Esophagus mucosa (tissue), 1 donor: ENCODE measurements at places on chromosomes 2 and 18. TPM values are rescaled to one million over a fixed set of nuclear protein-coding genes. Genes with fewer than 3 reads are reported as not detected.

The SIGLEC15 gene
- not detected for total RNA-seq

The CDCA7 gene
- 14.5 TPM for total RNA-seq

The LRRTM1 gene
- not detected for total RNA-seq

The CDKL4 gene
- 0.28 TPM for total RNA-seq

The ATG9A gene
- total RNA-seq, result 29.9 TPM

The TANK gene
- 37.0 TPM for total RNA-seq

The CAPN13 gene
- 1.4 TPM for total RNA-seq

The RRM2 gene
- total RNA-seq, result 66.4 TPM

The GLB1L gene
- 2.4 TPM for total RNA-seq

The EIF5B gene
- 24.7 TPM for total RNA-seq

The C1QL2 gene
- not detected for total RNA-seq

The MROH2A gene
- 0.52 TPM for total RNA-seq

The NYAP2 gene
- 0.32 TPM for total RNA-seq

The MTCL1 gene
- 9.9 TPM for total RNA-seq

The WDCP gene
- 3.3 TPM for total RNA-seq

The ITGB6 gene
- total RNA-seq, result 24.2 TPM

The CIDEA gene
- total RNA-seq, result 0.80 TPM

The PARD6G gene
- total RNA-seq, result 33.8 TPM

The DAW1 gene
- not detected for total RNA-seq

- no peak for ATAC-seq
These were observed 28.8 kb downstream of the SNORC start for GRCh38 chr2:232898592-232899543.

GRCh38 chr2:231780123-231780908, 766 bp downstream of the PDE6D start:
- ATAC-seq, result peak; percentile 14

- no peak for ATAC-seq
These were observed 1.5 kb upstream of the OSGEPL1 start for GRCh38 chr2:189763908-189764661.

DNA sequence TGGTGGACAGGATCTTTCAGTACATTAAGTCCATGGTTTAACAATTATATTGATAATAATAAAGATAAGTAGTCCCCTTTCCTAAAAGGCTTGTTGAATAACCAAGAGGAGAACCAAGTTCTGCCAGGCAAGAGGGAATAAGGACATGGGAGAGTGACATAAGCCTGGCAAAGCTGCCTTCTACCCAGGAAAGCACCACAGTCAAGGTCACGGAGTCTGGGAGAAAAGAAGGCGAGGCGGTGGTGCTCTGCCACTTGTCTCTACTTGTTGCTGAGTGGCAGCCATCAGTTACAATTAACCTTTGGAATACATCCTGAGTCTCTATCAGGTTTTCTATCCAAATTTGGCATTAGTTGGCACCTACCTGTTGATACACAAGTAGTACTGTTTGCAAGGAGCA, 101.7 kb upstream of the GATA6 start:
- ATAC-seq, result no peak

DNA sequence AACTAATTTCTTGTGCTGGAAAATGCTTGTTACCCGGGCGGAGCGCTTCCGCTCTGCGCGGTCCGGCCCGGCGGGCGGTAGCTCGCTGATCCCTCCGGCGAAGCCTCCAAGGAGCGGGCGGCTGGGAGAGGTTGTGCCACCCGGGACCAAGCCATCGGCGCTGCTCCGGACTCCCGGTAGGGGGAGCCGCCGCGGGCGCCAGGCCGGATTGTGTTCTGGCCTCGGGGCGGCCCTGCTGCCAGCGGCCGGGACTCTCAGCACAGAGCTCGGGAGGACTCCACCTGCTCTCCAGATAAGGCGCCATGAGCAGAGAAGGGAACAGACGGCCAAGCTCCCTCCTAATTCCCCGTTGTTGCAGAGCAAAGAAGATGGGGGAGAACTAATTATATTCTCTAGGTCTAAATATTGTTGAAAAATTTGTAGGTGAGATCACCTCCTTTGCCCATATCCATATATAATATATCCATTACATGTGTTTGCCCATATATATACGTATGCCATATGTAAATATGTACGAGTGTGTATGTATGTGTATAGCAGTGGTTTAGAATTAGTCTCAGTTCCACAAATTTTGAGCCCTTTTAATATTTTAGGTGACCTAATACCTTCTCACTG, 13.8 kb upstream of the SATB2 start:
- ATAC-seq, result peak; percentile 47

DNA sequence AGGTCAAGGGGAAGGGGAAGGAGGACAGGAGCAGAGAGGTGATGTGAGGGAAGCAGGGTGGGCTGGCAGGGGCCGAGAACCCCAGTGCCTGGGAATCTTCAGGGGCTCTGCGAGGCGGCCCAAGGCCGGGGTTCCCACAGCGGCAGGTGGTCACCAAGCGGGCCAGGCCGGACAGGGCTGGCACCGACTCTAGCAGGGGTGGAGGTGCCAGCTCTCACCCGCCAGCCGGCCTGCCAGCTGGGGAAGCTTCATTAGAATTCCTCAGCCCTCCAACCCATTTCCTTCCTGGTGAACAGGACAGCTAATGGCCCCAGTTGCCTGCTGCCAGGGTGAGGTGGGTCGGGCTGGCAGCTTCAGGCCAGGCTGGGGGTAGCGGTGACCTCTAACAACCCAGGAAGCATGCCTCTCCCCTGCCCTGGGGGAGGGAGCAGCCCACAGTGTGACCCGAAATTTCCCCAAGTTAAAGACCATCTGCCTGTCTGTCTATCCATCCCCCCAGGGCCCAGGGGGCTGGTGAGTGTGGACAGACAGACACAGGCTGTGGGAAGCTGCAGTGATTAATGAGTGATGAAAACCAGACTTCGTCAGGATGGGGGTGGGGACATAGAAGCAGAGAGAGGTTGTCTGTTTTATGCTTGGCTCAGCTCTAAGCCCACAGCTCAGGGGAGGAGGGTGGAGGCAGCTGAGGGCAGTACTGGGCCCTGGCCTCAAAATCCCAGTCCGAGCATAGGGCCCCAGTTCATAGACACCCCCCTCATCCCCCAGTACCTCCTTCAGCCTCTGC, 144.1 kb downstream of the ZFP36L2 start:
- ATAC-seq, result peak; percentile 2

DNA sequence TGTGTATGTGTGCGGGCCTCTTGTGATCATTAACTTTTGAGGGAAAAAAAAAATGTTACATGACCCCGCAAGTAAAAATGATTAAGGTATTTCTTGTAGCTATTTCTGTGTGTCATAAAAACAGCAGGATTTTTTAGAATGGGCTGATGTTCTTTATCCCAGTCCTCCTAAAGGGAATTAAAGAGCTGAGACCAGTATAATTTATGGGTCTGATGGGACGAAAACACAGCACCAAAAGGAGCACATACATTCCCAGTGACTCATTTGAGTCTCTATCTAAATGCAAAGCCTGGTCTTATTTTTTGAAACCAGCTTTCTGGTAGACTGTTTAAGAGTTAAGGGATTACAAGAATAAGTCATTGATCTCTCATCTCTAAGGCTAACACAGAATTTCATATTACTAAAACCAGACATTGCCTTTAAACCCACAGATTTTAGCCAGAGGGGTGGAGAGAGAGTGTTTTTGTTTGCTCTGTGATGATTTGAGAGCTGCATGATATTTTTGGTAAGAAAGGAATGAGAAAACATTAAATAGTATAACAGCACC, 342.3 kb upstream of the EPHA4 start:
- no peak for ATAC-seq

DNA sequence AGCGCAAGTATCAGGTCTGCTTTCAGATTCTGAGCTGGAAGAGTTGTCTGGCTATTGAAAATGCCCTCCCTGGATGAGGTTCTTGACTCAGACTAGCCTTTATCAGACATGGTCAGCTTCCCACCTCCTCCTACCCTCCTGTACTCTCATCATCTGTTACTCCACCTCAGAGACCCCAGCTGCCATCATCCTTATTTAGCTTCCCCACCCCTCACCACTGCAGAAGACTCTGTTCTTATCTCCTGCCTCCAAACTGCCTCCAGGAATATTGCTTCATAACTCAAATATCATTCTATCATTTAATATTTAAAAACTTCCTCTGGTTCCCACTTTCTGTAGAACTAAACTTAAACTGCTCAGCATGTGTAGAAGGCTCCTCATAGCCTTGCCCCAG, 31.1 kb upstream of the PPP3R1 start:
- no peak for ATAC-seq

- ATAC-seq, result no peak
These were observed 48.7 kb upstream of the FZD7 start for GRCh38 chr2:201984800-201985525.

GRCh38 chr2:38765149-38765548, 12.9 kb upstream of the GEMIN6 start:
- no peak for ATAC-seq

GRCh38 chr2:232632904-232633412, 446 bp upstream of the EFHD1 start:
- peak; percentile 12 for ATAC-seq

- no peak for ATAC-seq
These were observed 154.7 kb downstream of the TSN start for GRCh38 chr2:121910139-121910538.

- ATAC-seq, result no peak
These were observed 31.0 kb downstream of the GYPC start for GRCh38 chr2:126686841-126687485.

- ATAC-seq, result peak; percentile 43
These were observed 68.7 kb upstream of the EDAR start for GRCh38 chr2:109057686-109058085.

GRCh38 chr2:179049546-179050311, at the start of gene CCDC141:
Gene CCDC141 (minus strand): TSS chr2:179050137. CDS start chr2:179049941, 196 bp downstream.
- no peak for ATAC-seq

- ATAC-seq, result no peak
These were observed 43.0 kb upstream of the SLC35G4 start for GRCh38 chr18:11566236-11566965.

DNA sequence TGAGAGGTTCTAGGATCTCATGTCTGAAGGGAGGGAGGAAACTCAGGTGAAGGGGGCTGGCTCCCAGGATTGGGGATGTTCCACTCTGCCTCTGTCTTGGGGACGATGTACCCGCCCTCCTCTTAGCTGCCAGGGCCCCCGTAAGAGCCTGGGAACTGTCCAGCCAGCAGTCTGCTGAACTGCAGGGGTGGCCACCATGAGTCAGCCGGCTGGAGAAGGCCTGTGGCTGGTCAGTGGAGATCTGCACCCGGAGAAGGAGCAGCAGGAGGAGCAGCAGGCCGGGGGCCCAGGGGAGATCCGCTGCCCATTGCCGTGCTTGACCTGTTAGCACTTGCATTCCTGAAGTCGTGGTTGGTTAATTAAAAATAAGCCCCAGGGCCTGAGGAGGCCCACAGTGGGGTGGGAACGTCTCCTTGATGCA, 180.3 kb downstream of the TFCP2L1 start:
- ATAC-seq, result peak; percentile 28

DNA sequence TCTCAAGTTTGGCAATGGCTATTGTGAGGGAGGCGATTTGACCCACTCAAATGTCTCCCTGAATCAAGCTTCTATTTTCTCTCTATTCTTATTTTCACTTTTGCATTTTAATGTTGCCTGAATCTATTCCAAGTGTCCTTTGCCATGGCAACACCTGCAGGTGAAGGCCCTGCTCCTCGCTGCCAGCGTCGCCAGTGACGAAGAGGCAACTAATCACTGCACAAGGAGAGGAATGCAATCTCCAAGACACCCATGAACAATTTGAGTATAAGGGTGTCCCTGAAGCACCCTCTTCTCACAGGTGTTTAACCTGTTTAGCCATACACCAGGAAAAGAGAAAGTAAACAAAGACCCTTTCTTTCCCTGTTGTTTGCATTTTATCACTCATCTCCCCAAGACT, 165.6 kb upstream of the VRK2 start:
- ATAC-seq, result no peak

DNA sequence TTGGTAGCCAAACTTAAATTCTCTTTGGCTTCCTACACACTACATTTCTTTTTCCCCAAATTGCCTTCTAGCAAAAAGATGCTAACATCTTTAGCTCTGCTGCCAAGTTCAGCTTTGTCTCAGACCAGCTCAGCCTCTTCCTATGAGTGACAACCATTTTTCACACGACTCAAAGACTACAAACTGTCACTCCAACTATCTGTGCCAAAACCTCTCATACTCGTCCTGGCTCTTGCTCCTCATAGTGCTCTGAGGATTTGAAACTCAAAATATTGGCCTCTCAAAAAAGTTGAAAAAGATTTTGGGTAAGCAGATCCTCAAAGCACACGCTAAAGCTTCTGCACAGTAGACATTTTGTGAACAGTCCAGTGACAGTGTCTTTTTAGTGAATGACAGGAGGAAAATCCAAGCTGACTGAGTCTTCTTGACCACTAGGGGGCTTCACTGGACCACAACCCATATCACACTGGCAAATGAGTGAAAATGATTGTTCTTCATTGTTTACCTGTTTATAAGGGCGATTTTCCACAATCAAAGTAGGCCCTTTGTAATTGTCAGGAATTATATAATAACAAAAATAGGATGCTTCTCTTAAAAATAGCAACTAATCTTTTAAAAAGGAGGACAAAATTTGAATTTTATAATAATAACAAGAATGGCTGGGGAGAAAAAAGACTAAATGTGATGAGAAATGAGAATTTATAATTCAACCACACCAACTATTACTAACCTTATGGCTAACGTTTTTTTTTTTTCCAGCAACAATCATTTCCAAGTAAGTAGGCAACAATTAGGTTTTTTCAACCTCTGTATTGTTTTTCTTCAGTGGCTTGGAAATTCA, 85.5 kb upstream of the PGAP1 start:
- ATAC-seq, result peak; percentile 25

DNA sequence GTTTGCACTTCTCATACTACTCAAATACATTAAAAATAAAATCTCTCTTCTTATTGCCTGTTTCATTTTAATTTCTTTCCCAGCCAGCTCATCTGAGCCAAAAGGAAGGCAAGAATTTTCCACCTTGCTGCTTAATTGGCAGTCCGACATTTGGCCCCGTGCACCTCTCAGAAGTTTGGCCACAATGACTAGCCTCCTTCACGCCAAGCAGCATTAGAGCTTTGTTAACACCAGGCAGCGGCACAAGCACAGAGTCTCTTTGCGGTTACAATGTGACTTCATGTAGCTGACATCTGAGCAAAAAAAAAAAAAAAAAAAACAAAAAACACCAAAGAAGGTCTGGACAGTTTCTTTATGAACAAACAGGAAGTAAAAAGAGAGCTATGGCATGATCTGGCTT, 248.9 kb downstream of the OSR1 start:
- no peak for ATAC-seq

- ATAC-seq, result no peak
These were observed 160.3 kb downstream of the IKZF2 start for GRCh38 chr2:212991120-212991519.

GRCh38 chr2:236177604-236177966, 9.4 kb upstream of the GBX2 start:
- ATAC-seq, result peak; percentile 63

GRCh38 chr2:180990794-180991193, 10.4 kb downstream of the UBE2E3 start:
- no peak for ATAC-seq

GRCh38 chr2:185738679-185739472, at the start of gene FSIP2:
Gene FSIP2 (plus strand): TSS chr2:185738804. CDS start chr2:185738895, 91 bp downstream.
- peak; percentile 76 for ATAC-seq

GRCh38 chr18:10736984-10737383, 211.2 kb downstream of the NAPG start:
- no peak for ATAC-seq

- ATAC-seq, result no peak
These were observed 53.3 kb downstream of the DTNB start for GRCh38 chr2:25620077-25620476.
